Right lobe of liver (tissue), 6 donors: ENCODE measurements at places on chromosomes 2 and 18. TPM values are rescaled to one million over a fixed set of nuclear protein-coding genes. Genes with fewer than 3 reads are reported as not detected.

Gene C1GALT1C1L
- total RNA-seq: not detected

Gene NCK2
- 7.9 TPM for total RNA-seq

Gene ZNF513
- total RNA-seq: 6.0 TPM

- no peaks in the 10 kb centered on the region for H3K4me1 ChIP-seq
- no peak overlapping the region for H3K4me3 ChIP-seq
- H3K27me3 ChIP-seq: no peaks in the 10 kb centered on the region
- H3K36me3 ChIP-seq: no peaks in the 10 kb centered on the region
- H3K27ac ChIP-seq: no peak overlapping the region
- DNase-seq: no peak
Measured at GRCh38 chr2:43897492-43897891, 58.7 kb downstream of the ABCG8 start.

- H3K27ac ChIP-seq: no peak overlapping the region
- H3K36me3 ChIP-seq: no peaks in the 10 kb centered on the region
- no peak for DNase-seq
- no peak overlapping the region for H3K4me3 ChIP-seq
Measured at GRCh38 chr2:175676813-175677212, 325.3 kb downstream of the LNPK start.

DNA sequence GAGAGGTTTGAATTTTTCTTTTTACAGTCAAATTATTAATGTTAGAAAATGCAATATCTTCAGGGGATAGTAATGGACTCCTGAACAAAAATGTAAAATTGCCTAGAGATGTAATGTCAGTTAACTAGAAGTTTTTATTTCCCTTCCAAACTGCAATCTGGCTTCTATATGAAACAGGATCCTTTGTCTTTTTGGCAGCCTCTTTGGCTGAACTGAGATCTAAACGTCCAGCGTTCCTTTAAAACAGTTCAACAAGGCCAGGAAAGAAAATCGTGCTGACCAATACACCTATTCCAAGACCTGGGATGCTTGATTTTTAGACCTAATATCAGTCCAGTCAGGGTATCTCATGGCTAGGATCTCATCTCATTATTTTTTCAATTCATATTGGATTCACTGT lies 245.5 kb downstream of the FIGN start:
- no peak for DNase-seq
- no peaks in the 10 kb centered on the region for H3K27me3 ChIP-seq
- no peak overlapping the region for H3K4me3 ChIP-seq
- no peaks in the 10 kb centered on the region for H3K36me3 ChIP-seq

DNA sequence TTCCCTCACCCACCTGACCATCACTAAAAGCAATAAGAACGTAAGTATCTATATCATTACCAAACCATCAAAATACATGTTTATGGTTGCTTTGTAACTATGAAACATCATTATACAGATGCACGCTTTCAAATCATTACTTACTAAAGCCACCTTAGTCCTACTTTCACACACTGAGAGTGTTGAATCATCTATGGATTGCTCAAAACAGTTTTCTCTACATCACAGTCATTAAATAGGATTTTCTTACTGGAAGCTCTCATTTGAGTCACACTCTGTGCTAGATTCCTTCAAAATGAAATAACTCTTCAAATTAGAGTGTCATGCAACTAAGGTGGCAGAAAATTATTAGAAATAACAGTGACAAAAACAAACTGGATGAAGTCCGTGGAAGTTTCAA lies 878.4 kb downstream of the CPS1 start:
- H3K4me1 ChIP-seq: no peaks in the 10 kb centered on the region
- no peak overlapping the region for H3K4me3 ChIP-seq
- H3K27ac ChIP-seq: no peak overlapping the region
- H3K36me3 ChIP-seq: no peaks in the 10 kb centered on the region
- no peaks in the 10 kb centered on the region for H3K27me3 ChIP-seq

- DNase-seq: no peak
- H3K27me3 ChIP-seq: no peaks in the 10 kb centered on the region
- H3K27ac ChIP-seq: no peak overlapping the region
- H3K4me3 ChIP-seq: no peak overlapping the region
- no peaks in the 10 kb centered on the region for H3K4me1 ChIP-seq
Measured at GRCh38 chr18:32802591-32803451, 30.0 kb upstream of the KLHL14 start.

DNA sequence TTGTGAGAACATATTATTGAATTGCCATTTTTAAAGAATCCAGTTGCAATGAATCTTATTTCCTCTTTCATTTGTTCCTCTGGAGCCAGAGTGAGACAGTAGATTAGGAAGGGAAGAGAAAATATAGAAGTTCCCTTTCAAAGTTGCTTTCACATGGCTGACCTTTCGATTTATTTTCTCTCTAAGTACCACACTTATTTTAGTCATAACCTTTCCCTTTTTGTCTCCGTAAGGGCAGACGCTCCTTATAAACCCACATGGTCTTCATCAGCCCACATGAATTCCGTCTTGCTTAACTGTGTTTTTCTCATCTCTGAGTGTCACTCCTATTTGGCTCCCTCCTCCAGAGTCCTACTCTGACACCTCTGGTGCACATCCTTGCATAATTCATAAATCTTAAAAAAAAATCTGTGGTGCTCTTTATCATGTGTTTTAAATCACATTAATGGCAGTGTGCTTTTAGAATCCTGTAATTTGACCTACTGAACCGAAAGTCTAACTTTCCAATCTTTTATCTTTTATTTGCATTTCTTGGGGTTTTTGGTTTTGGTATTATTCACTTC lies 38.5 kb upstream of the ZNF396 start:
- no peaks in the 10 kb centered on the region for H3K4me1 ChIP-seq
- H3K4me3 ChIP-seq: no peak overlapping the region
- no peak for DNase-seq
- H3K27ac ChIP-seq: no peak overlapping the region

GRCh38 chr2:197760293-197760657 lies 24.8 kb downstream of the BOLL start:
- H3K4me1 ChIP-seq: no peaks in the 10 kb centered on the region
- no peak for DNase-seq
- no peak overlapping the region for H3K4me3 ChIP-seq
- no peaks in the 10 kb centered on the region for H3K36me3 ChIP-seq
- no peaks in the 10 kb centered on the region for H3K27me3 ChIP-seq
- H3K27ac ChIP-seq: no peak overlapping the region

- no peaks in the 10 kb centered on the region for H3K36me3 ChIP-seq
- no peaks in the 10 kb centered on the region for H3K4me1 ChIP-seq
- H3K4me3 ChIP-seq: no peak overlapping the region
- H3K27ac ChIP-seq: no peak overlapping the region
- no peak for DNase-seq
Measured at GRCh38 chr2:38549851-38550250, 52.9 kb downstream of the HNRNPLL start.

- no peaks in the 10 kb centered on the region for H3K36me3 ChIP-seq
- no peak overlapping the region for H3K27ac ChIP-seq
- DNase-seq: no peak
Measured at GRCh38 chr2:197300139-197300538, 10.4 kb downstream of the ANKRD44 start.

- no peaks in the 10 kb centered on the region for H3K36me3 ChIP-seq
- H3K27ac ChIP-seq: no peak overlapping the region
- DNase-seq: no peak
- no peak overlapping the region for H3K4me3 ChIP-seq
Measured at GRCh38 chr2:9356261-9356660, 67.1 kb downstream of the ITGB1BP1 start.

- no peak overlapping the region for H3K27ac ChIP-seq
- no peak overlapping the region for H3K4me3 ChIP-seq
- H3K27me3 ChIP-seq: no peaks in the 10 kb centered on the region
- no peaks in the 10 kb centered on the region for H3K36me3 ChIP-seq
- DNase-seq: no peak
Measured at GRCh38 chr18:24735624-24736231, 275.3 kb downstream of the HRH4 start.

GRCh38 chr2:66839551-66840320 lies 404.8 kb downstream of the MEIS1 start:
- H3K4me3 ChIP-seq: no peak overlapping the region
- no peaks in the 10 kb centered on the region for H3K36me3 ChIP-seq
- no peak for DNase-seq

DNA sequence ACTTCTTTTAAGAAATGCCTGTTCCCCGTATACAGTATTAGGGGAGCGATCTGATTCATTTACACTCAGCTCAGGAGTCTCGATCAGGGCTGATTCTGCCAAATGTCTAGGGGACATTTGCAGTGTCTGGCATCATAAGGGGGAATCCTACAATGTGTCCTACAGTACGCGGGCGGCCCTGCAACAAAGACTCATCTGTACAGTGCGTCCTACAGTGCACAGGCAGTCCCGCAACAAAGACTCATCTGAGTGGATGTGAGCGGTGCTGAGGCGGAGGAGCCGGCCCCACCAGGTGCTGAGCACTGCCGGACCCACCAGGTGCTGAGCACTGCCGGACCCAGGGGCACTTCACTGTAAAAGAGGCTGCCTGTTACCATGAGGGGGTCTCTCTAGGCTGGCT lies 102.5 kb downstream of the FAM210A start:
- no peak overlapping the region for H3K27ac ChIP-seq
- H3K27me3 ChIP-seq: no peaks in the 10 kb centered on the region
- H3K4me1 ChIP-seq: no peaks in the 10 kb centered on the region
- no peak for DNase-seq

DNA sequence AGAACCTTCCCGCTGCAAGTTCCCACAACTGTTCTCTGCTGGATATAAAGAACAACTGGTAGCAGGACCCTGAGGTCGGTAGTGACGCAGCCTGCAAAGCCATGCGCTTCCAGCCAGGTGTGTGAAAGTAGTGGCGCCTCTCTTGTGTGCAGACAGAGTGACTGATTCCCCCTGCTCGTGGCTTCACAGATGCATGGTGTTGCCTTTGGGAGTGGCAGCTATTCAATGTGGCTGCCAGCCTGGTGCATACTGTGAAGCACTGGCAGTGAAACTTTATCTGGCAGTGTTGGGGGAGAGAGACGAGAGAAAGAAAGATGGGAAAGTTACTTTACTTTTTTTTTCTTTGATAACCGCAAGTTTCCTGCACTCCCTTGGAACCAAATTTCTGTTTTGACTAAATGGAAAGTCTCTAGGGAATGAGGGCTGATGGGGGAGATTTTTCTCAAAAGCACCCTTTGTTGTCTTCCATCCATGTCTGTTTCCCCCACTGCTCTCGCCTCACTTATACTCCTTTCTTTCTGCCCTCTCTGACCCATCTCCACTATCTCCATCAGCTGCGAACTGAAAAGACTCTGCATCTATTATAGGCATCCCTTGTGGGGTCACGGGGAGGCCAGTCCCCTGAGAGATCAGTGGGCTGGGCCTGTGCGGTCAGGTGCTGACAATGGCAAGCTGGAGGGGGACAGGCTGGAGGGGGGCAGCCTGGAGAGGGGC lies 90.0 kb upstream of the TNP1 start:
- no peak overlapping the region for H3K27ac ChIP-seq
- no peaks in the 10 kb centered on the region for H3K27me3 ChIP-seq
- DNase-seq: no peak
- no peak overlapping the region for H3K4me3 ChIP-seq

DNA sequence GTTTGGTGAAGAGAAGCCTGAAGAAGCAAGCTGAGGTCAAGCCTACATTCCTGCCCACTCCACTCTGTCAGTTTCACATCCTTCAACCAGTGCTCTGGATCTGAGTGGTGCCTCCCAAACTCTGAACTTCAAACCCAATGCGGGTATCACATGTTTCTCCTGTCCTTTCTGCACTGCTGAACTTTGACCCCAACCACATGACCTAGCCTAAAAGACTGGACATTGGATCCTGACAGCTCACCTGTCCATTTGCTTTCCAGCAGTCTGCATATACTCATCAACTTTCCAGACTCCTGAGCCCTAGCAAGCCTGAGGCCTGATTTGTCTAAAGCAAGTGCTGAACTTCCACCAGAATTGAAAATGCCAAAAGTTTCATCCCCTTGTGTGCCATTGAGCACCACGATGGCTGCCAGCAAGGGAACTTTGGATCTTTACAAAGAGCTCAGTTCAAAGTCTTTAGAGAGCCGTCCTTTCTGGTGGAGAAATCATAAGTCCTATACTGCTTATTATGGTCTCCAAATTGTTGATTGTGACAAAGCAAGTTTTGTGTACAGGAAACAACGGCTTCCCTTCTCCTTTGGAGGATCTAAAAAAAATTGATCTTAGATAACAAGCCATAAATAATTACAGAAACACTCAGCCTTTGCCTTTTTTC lies 37.6 kb upstream of the ITGA6 start:
- DNase-seq: peak; percentile 60
- no peaks in the 10 kb centered on the region for H3K36me3 ChIP-seq

GRCh38 chr18:22670914-22671313 lies 253.2 kb upstream of the CTAGE1 start:
- no peak for DNase-seq
- no peaks in the 10 kb centered on the region for H3K27me3 ChIP-seq
- H3K4me3 ChIP-seq: no peak overlapping the region
- no peaks in the 10 kb centered on the region for H3K36me3 ChIP-seq
